ENCODE measurements at places on chromosomes 1 and 21.

GRCh38 chr1:228976316-228976715 lies 241.0 kb downstream of the RHOU start:
- DNase-seq, result no peak

- DNase-seq, result no peak
These were observed 21.9 kb upstream of the MORC3 start for GRCh38 chr21:36297938-36298572.

- no peak for DNase-seq
These were observed 190.2 kb downstream of the CAMTA1 start for GRCh38 chr1:6975331-6976043.

- no peak for DNase-seq
These were observed 25.0 kb upstream of the PRELP start for GRCh38 chr1:203450479-203451149.

DNA sequence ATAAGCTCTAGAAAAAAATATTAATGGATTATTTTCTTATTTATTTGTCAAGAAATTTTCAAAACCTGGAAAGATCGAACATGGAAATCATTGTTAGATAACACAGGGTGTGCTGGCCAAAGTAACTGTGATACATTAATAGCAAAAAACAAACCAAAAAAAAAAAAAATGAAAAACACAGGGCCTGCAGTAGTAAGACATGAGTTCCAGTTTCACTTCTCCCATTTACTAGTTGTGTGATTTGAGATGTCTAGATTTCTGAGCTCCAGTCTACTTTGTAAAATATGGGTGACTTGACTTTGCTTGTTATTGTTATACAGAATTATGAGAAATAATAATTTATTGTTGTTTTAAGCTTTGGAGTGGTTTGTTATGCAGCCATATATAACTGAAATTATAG lies 13.6 kb downstream of the FAM177B start:
- no peak for DNase-seq

GRCh38 chr1:22627331-22627730 lies 9.1 kb upstream of the C1QA start:
- DNase-seq, result peak; percentile 35

GRCh38 chr1:202586018-202586821 lies 124.0 kb downstream of the SYT2 start:
- DNase-seq, result peak; percentile 19

DNA sequence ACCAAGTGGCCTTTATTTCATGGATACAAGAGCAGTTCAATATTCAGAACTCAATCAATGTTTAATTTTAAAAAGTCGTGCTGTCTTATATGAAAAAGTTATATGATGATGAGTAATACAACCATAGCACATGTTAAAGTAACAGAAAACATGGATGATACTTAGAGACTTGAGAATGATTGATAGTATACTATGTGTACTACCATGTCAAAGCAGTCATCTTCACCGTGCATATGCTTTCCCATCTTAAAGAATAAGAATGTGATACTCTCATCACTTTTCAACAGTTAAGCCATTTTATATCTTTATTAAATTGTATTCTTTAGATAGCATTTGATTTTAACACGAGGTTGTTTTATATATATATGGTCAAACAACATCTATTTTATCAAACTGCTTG lies 535.9 kb upstream of the ADAMTS5 start:
- DNase-seq, result no peak

GRCh38 chr1:14884614-14885175 lies 268.9 kb upstream of the TMEM51 start:
- DNase-seq, result no peak

DNA sequence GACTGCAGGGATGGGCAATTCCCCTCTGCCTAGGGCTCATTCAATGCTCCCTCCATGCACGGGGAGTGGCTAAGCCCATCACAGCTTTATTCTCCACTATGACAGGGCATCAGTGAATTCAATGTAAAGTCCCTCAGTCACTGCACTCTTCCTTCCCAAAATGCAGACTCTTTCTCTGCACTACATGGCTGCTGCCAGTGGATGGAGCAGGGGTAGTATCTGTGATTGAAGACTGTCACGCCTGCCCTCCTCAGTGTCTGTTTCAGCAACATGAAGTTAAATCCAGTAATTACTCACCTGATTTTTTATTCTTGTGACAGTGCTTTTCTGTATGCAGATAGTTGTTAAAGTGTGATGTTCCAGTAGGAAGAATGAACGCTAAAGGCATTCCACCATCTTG lies 1323.2 kb downstream of the AMY1C start:
- no peak for DNase-seq

- no peak for DNase-seq
These were observed 200.0 kb downstream of the MATN1 start for GRCh38 chr1:30523055-30524020.

DNA sequence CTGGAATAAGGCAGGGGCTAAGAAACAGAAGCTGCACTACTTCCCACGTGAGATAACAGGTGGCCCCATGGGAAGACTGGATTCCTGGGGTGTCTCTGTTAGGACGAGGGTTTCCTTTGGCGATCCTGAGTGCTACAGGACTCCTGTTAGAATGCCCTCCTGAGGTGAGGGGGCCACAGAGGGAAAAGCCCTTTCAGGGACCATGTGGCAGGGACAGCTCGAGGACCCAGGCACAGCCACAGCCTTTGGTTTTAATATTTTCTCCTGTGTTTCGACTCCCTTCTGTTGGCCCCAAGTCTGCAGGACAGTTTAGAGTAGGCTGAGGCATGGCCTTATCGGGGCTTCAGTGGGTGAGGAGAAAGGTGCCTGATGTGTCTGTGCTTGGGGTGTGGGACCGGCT lies 12.6 kb downstream of the TTC39A start:
- DNase-seq, result no peak

GRCh38 chr1:229381234-229381633 lies 38.4 kb upstream of the CCSAP start:
- peak; percentile 10 for DNase-seq

DNA sequence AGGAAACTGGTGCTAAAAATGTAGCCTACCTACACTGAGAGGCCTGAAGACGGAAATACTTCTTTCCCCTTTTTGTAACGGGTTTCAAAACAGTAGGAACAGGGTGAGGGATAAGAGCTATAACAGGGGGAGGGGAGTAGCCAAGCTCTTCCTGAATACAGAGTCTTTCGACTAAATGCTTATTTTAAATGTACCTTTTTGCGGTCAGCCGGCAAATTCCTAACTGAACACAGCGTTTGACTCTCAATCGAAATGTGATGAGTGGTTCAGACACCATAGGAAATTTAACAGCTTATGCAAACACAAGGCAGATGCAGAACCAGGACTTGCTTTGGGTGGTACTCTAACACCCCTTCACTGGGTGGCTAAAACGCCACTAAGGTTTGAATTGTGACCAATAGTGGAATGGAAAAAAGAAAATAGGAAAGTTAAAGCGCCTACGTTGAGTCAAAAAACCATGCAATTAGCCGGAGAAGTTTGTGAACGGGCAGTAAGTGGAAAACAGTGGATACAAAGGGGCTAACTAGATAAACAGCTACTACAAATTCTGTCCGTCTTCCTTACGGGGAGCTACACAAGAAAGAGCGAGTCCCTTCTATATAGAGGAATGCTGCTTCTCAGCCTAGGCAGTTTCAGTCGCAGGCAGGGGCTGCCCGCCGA lies 1.7 kb downstream of the EGLN1 start:
- no peak for DNase-seq

GRCh38 chr1:78114034-78114956 lies 68.5 kb downstream of the GIPC2 start:
- DNase-seq, result peak; percentile 81

- no peak for DNase-seq
These were observed 52.7 kb upstream of the IVNS1ABP start for GRCh38 chr1:185369786-185370185.

DNA sequence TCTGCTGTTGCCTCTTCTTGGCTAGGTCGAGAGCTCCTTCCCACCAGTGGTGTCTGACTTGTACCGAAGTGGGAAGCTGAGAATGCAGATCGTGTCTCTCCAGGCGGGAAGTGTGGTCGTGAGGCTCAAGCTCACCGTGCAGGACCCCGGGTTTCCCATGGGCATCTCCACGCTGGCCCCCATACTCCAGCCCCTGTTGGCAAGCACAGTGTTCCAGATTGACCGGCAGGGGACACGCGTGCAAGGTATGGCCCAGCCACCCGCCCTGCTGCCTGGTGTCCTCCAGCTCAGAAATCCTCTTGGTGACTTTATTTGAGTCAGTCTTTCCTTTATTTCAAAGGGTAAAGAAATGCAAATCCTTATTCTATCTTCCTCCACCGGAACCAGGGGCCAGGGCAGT lies 32.7 kb downstream of the UMODL1 start:
- DNase-seq, result no peak

- no peak for DNase-seq
These were observed 18.4 kb upstream of the HMGCL start for GRCh38 chr1:23843644-23844043.

GRCh38 chr1:119222271-119222670 lies 81.8 kb upstream of the WARS2 start:
- no peak for DNase-seq

- no peak for DNase-seq
These were observed 35.2 kb downstream of the PTBP2 start for GRCh38 chr1:96756789-96757188.

DNA sequence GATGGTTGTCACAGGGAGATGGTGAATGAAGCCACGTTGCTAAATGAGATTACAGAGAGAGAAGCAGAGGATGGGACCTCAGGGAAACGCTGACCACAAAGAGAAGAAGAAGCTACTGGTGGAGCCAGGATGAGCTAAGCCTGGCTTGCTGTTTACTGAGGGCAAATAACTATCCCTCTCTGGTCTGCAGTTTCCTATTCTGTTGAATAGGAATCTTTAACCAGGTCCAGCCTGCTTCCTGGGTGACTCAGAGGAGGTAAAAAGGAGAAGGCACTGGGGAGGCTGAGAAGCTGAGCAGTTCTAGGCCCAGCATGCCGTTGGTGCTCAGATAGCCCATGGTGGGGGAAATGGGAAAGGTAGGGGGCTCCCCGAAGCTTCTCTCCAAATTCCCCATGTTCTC lies 29.6 kb downstream of the DMBX1 start:
- no peak for DNase-seq

DNA sequence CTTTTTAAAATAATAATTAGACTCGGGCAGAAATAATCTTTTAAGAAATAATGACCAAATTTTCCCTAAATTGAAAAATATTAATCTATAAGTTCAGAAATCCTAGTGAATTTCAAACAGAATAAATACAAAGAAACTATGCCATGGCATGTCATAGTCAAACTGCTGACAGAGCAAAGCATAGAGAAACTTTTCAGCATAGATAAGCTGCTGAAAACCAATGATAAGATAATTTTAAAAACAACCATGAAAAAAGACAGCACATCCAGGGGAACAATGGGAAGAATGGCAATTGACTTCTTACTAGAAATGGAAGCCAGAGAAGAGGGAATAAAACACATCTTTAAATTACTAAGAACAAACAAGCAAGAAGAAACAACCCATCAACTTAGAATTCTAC lies 19.8 kb downstream of the CD1D start:
- DNase-seq, result no peak

DNA sequence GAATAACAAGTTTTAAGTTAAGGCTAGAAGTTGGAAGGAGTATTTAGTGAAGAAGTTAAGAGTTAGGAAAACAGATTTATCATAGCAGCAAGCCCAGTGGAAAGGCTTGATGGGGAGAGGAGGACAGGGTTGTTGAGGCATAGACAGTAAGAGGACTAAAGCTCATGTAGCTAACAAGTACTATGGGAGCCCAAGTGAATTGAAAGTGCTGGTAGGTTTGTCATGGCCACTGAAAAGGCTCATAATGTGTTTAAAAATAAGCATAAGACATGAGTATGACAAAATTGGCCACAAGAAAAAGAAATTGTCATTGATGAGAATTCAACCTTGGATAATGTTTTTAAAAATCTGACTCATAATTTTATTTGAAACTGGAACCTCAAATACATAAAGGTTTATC lies 49.2 kb upstream of the CRB1 start:
- DNase-seq, result no peak

- no peak for DNase-seq
These were observed 129.7 kb upstream of the NGF start for GRCh38 chr1:115467790-115468189.

Measured in COR-L47 (cell line).